ENCODE measurements at places on chromosomes 6 and 20.

DNA sequence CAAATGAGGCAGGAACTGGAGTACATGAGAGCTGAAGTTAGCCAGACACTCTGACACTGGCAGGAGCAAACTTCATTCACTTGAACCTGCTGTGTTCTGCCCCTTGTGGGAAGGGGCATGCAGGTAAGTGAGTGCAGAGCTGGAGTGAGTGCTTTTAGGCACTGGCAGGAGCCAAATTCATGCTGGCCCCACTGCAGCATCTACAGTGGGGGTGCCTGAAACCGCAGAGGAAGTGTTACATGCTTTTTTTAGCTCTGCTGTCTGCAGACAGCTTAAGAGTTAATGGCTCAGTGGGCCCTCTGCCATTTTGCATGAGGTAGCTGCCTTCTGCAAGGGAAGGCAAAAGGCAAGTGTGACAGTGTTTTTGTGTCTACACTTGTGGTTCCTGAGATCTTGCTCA is 167.9 kb upstream of the SYNCRIP start:
- DNase-seq: no peak

GRCh38 chr6:105174512-105174911 is 5.3 kb downstream of the POPDC3 start:
- no peak for DNase-seq

DNA sequence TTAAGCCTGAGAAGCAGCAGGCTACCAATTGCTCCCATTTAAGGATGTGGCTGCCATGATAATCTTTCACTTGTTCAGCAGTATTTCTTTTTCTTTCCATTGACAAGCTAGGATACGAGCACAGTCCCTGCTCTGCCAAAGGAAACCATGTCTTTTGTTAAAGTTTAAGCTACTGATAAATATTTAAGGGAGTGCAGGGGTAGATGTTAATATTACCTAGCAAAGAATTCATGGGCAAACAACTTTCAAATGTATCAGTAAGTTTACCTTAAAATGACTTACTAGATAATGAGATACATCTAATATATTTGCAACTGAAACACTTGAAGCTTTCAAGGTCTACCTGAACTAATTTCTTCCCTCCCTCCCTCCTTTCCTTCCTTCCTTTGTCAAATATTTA is 77.3 kb downstream of the OPN5 start:
- no peak for DNase-seq

- no peak for DNase-seq
Observed at GRCh38 chr6:149060300-149060984, 257.1 kb upstream of the TAB2 start.

- no peak for DNase-seq
Observed at GRCh38 chr6:1624058-1624850, 14.5 kb downstream of the FOXC1 start.

DNA sequence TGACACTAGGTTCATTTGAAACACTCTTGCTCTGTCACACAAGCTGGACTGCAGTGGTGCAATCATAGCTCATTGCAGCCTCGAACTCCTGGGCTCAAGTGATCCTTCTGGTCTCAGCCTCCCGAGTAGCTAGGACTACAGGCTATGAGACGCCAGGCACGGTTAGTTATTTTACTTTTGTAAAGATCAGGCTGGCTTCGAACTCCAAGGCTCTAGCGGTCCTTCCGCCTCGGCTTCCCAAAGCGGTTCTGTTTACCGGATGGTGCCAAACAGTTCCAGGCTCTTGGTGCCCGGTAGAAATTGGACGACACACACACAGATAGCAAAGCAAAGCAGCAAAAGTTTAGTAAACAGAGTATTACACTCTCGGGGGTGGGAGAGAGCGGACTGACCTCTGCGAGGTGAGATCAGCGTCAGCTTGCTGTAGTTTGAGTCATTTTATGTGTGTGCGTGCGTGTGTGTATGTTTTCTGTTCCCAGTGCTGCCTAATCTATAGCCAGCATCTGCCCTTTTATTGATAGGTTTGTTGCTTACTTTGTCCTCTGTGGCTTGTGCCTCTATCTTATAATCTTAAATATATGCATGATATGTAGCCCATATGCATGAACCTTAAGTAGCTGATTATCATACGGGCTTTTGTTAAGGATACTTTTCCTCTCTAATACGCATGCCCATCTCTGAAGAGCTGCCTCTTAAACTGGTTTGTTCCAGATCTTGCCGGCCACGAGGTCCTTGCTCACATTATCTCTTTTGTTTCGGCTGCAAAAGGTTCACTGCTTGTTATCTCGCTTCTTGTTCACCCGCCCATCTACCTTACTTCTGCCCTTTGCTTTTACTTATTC is 75.2 kb downstream of the OR2B2 start:
- DNase-seq: peak; percentile 85

- no peak for DNase-seq
Observed at GRCh38 chr6:167137081-167137480, 14.2 kb downstream of the CCR6 start.

DNA sequence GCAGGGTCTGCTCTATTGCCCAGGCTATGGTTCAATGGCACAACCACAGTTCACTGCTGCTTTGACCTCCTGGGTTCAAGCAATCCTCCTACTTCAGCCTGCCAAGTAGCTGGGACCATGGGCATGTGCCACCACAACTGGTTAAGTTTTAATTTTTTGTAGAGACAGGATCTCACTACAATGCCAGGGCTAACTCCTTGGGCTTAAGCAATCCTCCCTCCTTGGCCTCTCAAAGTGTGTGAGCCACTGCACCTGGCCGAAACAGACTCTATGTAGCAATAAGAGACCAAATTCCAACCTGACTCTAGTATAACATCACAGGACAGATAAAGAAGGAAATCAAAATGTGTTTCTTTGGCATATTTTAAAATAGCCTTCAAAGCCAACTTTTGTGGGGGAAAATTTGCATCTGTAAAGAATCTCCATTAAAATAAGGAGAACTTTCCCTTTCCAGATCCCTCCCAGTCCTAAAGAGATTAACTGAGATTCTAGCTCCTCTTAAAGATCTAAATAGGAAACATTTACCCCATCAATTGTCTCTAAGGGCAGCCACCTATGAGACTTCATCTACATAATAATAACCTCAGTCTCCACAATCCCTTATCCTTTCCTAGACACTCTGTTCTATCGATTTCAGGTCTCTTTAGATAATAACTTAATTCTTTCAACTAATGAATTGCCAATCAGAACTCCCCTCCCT is 94.7 kb upstream of the PLCB4 start:
- DNase-seq: no peak

DNA sequence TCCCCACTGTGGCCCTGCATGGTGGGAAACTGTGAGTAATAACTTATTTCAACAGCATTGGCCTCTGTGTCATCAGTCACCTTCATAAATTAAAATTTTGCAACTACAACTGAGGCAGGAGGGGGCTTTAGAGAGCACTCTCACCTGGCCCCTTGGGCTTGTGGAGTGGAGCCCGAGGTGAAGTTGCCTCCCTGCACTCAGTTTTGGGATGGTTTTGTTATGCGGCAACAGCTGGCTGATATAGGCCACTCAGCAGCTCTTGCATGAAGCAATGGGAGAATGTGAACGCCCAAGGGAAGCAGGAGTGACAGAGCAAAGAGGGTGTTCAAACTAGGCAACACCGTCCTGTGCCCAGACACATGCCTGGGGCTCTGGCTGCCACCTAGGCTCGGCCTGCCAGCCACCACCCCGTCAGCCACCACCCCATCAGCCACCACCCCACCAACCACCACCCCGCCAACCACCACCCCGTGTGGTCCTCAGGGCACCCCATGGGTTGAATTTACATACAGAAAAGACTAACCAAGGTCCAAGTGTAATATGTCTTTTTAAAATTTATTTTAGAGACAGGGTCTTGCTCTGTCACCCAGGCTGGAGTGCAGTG is 4.3 kb upstream of the GFRA4 start:
- no peak for DNase-seq

DNA sequence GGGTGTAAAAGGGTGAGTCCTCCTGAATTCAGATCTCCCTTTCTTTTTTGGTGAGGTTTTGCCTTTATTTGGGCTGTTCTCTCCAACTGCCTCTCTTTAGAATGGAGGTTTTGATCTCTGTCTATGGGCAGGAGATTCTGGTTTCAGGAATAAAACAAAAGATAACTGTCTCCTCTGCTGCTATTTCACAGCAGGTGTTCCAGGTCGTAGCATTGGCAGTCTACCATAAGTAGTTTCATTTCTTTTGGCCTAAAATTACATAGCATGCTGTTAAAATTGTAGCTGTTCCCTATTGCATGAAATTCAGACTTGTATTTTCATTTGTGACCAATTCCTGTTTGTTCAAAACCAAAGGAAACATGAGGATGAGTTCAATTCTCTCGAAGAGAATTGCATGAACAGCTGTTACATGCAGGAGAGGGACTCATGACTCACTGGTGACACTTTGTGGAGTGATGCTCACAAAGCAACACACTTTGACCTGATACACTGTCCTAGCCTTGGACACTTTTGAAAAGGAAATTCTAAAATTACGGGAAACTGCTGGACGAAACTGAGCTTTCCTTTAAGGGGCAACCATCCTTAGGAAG is 76.8 kb upstream of the SIRPG start:
- no peak for DNase-seq

DNA sequence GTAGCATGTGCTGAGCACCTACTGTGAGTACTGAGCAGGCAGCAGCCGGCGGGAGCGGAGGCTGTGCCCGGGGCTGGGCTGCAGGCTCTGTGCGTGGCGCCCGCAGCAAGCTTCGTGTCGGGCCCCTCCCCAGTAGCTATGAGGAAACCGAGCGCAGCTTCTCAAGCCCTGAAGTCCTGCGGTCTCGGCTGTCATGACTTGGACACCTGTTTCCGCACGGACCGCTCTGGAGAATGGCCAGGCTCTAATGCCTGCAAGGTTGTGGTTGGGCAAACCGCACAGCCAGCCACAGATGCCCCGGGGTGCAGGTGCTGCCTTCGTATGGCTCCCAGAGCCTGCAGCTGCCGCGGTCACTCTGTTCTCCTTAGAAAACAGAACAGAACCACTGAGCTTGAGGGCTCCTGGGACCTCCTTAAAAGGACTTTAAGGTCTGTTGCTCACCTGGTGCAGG is 33.7 kb downstream of the PYGB start:
- no peak for DNase-seq

GRCh38 chr6:159819932-159820640 is 20.0 kb downstream of the PNLDC1 start:
- DNase-seq: no peak

DNA sequence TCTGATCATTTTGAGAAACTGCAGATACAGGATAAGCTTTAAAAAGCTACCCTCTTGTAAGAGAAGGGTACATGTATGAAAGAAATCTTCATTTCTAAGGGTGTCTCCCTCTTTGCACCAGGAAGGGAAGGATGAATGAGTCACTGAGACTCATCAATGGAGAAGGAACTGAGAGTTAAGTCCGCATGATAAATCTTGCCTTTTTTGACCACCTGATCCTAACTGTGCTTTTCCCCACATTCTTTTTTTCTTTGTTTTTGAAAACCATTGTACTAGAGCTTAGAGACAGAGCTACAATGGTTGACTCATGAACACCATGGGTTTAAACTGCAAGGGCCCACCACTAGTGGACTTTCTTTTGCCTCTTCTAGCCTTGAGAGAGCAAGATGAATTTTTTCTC is 353.0 kb upstream of the RGS17 start:
- DNase-seq: no peak

GRCh38 chr20:12252793-12253192 is 335.1 kb downstream of the BTBD3 start:
- no peak for DNase-seq

DNA sequence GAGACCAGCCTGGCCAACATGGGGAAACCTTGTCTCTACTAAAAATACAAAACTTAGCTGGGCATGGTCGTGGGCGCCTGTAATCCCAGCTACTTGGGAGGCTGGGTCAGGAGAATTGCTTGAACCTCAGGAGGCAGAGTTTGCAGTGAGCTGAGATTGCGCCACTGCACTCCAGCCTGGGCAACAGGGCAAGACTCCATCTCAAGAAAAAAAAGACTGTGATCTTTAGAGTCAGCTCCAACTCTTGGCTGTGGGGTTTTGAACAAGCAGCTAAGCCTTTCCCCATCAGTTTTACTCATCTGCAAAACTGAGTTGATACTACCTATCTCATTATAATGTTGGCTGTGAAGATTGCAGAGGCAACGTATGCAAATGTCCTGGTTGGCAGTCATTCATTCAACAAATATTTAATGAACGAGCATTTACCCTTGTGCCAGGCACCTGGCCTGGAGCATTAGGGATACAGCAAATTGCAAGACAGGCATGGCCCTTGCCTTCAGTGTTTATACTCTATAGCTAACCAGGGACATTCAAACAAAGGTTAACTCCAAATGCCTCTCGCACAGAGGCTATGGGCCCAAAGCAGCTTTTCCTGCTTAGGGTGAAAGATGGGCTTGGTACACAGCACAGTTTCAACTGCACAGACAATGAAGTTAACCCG is 37.8 kb downstream of the ILRUN start:
- no peak for DNase-seq

DNA sequence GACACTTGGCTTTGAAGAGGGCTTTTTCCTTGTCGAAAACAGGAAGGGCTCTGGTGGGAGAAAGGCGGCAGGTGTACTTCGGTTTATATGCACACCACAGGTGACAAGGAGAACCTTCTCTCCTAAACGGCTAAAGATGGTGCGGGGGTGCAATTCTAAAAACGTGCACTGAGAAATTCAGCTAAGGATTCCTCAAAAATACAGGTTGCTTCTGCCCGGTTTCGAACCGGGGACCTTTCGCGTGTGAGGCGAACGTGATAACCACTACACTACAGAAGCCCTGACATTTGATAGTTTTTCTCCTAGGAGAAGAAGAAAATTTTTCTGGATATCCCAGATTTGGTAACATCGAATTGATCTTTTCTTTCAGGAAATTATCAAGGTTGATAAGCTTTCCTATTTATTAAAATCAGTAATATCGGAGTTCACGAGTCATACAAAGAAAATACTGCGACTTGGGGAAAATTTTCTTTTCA is 32.0 kb downstream of the POM121L2 start:
- DNase-seq: no peak

All from mucosa of gallbladder (tissue), 1 donor.